Stimulated activated CD4-positive, alpha-beta T cell treated with anti-CD3 and anti-CD28 coated beads, Interleukin-15, amount 100 ng/mL, for 1 hour (primary cell): ENCODE measurements at places on chromosomes 4 and X.

DNA sequence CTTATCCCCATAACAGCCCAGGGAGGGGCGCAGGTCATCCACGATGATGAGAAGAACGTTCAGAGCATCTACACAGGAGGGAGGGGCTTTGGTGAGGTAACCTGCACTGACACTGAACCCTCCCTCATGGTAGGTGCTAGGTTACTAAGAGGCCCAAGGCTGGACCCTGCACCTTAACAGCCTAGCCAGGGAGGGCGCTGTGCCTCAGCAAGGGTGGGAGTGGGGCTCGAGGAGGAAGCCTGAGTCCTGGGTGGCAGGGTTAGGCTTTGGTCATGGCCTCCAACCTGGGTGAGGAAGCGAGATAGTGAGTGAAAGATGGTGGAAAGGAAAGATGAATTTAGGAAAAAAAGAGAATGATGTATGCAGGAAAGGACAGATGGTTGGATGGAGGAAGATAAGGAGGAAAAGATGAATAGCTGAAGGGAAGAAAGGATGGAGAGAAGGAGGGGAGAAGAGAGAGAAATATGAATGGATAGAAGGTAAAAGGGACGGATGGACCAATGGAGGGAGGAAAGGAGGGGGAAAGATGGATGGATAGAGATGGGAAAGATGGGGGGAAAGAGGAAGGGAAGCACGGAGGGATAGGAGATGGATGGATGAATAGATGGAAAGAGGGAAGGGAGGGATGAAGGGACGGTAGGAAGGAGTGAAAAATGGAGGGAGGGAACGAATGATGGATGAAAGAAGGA lies 736 bp downstream of the IDS start:
- DNase-seq, result peak; percentile 39

DNA sequence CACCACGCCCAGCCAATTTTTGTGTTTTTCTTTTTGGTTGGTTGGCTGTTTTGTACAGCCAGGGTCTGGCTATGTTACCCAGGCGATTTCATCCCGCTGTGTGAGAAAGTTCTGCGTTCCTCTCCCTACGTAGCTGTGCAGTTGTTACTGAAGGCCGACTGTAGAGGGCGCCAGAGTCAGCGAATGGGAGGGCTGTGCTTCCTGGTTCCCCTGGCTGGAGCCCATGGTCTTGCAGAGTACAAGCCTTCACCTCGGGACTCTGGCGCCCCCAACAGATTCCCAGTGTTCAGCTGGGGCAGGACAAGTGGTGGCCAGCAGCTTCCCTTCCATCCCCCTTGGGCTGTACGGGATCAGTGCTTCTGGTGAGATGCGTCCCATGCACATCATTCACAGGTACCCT lies 5.6 kb upstream of the CT45A1 start:
- DNase-seq, result no peak

DNA sequence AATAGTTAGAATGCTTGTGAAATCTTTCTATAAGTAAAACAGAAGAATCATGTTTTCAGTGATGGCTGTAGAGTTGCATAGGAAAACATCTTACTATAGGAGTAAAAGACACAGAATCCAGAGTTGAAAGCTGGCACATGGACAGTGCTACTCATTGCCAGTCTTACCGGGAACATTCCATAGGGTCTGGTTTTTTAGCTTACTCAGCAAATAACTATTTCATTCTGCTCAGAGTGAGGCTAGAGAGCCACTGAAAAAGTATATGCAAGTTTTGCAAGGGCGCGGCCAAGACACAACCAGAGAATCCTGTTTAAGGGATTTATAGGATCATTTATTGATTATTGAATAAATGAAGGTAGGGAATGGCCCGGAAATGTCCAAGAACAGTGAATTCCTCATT lies 60.3 kb downstream of the MTHFD2L start:
- no peak for DNase-seq

DNA sequence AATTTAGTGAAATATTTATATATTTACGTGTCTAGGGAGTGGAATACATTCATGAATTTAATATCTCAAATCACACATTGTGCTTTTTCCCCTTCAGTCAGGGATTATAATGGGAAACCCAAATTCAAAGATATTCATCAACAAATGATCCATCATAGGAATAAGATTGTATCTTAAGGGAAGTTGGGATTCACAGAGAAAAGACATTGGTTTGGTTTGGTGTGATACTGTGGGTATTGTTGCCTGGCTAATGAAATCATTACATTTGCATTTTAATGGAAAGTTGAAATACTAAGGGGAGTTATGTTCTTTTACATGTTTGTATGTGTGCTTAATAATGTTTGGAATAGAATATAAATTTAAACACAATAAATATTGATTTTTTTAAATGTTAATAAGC lies 1.7 kb downstream of the TET2 start:
- DNase-seq, result no peak

DNA sequence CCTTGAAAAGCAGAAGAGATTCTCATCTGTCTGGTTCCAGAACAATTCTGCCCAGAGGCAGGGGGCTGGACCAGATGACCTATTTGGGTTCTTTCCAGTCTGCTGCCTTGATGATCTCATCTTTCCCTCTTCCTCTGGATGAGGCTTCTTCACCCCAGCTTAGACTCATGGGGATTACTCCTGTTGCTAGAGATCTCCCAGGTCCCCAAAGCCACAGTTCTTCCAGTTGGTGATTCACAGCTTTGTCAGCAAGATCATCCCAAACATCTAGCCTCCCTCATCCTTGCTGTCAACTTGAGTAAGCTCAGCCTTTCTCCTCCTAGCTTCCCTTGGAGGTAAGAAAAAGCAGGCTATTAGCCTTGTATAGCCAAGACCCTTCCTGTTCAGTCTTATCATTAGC lies 64.2 kb upstream of the PJA1 start:
- DNase-seq, result no peak
